Right renal pelvis (tissue), 4 donors: ENCODE measurements at places on chromosomes 7 and 10.

GRCh38 chr10:6162589-6163356 is 40.0 kb upstream of the PFKFB3 start:
- no peak for DNase-seq

DNA sequence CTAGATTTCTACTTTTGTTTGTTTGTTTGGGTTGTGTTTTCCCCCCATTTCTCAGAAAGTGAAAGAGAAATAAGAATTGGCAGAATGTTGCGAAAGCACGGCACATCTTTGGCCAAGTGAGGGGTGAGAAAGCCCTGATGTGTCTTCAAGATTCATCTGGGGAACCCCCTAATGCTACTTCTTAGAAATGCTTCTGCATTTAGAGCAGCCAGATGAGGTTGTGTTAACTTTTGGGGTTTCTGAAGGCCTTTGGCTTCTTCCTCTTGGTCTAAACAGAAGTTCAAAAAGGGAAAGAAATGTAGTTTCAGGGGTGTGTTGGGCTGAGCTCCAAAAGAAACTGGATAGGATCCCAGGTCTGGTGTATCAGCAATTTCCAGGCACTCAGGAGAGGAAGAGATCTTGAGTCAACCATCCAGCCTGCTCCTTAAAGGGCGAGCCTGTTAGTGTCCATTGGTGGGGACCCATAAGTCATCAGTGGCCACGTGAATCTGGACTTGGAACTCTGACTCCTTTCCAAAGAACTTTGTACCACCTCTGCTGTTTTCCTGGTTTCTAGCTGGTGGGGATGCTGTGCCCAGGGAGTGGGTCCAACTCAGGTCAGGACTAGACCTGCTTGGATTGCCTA is 6.5 kb downstream of the DUSP5 start:
- DNase-seq: no peak

- peak; percentile 79 for DNase-seq
Measured at GRCh38 chr7:102933763-102934162, 21.0 kb downstream of the LRRC17 start.

- DNase-seq: no peak
Measured at GRCh38 chr7:69109246-69109645, 489.0 kb upstream of the AUTS2 start.

GRCh38 chr10:52313933-52314821 is at the start of gene DKK1:
Gene DKK1, plus strand, starts transcription at chr10:52314281. Its CDS starts 154 bp downstream, at chr10:52314435.
- DNase-seq: peak; percentile 36

- DNase-seq: no peak
Measured at GRCh38 chr10:89019569-89020327, 29.1 kb downstream of the FAS start.

DNA sequence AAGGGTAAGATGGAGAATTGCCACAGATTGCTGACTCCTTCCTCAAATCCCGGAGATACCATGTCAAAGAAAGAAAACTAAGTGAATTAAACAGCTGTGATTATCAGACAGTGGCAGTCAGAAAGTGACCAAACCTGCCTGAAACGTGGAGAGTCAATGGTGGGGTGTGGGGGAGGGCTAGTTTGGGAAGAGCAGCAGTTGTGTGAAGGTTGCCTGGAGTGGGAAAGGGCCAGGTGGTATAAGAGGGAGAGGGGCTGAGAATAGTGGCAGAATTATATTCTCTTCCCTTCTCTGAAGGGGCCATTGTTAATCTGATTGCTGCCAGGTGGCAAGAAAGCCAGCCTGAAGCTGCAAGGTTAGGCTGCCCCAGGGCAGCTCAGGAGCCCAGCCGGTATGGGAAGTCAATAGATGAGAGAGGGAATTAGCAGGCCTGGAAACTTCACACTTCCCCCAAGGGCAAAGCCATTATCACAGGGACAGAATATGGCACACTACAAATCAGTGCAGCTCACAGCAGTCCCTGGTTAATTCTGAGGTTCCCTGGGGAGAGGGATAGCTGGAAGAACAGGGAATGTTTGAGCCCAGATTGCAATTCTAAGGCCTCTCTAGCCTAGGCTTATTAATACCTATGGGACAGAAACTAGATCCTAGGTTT is 83.9 kb upstream of the ITGB1 start:
- no peak for DNase-seq

GRCh38 chr7:44733708-44734481 is 14.8 kb upstream of the ZMIZ2 start:
- no peak for DNase-seq

DNA sequence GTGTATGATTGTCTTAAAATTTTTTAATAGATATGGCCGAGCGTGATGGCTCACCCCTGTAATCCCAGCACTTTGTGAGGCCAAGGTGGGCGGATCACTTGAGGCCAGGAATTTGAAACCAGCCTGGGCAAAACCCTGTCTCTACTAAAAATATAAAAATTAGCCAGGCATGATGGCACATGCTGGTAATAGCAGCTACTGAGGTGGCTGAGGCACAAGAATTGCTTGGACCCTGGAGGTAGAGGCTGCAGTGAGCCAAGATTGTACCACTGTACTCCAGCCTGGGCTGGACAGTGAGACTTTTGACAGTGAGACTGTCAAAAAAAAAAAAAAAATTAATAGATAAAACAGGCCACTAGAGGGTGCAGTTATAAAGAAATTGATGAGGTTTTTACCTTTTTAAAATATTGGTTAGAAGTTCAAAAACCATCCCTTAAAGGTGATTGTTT is 20.5 kb downstream of the NOM1 start:
- no peak for DNase-seq

DNA sequence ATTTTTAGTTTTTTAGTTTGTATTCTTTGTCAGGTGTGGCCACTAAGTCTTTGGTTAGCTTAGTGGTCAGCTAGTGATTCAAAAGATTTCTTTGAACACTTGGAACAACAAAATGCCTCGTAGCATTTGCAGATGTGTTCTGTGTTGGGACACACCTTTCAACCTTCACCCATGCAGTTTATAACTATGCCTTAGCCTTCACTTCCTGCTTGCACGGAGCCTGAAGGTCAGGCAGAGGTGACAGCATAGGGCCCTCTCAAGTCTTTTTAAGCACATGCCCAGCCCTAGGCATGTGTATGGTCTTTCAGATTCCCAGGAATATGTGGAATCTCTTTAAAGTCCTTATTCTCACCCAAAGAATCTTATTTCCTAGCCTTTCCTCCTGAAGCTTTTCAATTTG is 17.6 kb downstream of the PLAC9 start:
- DNase-seq: no peak

GRCh38 chr7:128673571-128673970 is 1.5 kb downstream of the GARIN1A start:
- no peak for DNase-seq

- no peak for DNase-seq
Measured at GRCh38 chr7:146831875-146832274, 715.3 kb downstream of the CNTNAP2 start.

DNA sequence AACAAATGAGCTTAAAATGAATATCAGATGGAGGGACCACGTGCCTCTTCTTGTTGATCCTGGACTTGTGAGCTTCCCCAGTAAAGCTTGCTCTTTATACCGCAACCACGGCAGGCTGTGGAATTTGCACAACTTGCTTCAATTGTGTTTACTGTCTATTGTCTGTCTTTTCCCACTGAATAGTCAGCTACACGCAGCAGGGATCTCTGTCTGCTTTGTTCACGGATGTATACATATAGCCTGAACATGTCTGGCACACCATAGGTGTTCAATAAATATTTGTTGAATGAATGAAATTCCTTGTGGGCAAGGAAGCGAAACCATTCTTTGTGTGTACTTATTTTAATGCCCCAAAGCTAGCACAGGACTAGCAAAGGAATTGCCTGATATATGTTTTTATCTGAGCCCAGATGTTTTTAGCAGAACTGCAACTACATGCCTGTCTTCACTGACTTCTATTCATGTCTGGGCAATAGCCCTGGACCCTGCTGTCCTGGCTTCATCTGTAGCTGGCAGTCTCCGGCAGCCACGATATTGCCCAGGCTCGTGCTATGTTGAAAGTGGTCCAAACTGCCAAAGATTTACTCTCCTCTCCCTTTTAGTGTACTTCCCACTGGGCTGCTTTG is 29.9 kb upstream of the IFRD1 start:
- no peak for DNase-seq

DNA sequence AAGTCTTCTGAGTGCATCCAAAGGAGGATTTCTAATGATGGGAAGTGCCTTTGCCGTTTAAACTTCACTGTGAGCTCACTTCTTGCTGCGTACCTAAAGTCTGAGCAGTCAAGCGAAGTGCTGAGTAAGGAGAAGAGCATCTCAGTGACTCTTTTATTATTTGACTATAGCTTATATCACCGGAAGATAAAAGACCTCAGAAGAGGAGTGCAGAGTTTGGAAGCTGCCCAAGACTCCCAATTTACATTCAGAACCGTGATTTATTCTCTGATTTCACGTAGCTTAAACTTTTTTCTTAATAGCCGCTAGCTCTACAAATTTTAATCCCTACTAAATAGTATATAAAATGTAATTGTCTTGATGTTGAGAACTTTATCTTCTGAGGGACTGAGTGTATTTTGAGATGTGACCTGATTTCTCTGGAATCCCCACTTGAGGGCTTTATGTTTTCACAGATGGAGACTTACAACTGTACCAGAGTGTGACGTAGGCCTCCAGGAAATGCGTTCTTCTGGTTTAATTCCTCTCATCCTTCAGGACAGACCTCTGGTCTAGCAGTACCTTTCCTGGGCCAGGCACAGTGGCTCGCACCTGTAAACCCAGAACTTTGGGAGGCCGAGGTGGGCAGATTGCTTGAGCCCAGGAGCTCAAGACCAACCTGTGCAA is 51.1 kb downstream of the CAMK1D start:
- DNase-seq: no peak
